ENCODE measurements at places on chromosomes 12 and 14.

GRCh38 chr14:37932008-37932407 is 275.7 kb upstream of the SSTR1 start:
- no peak for DNase-seq

DNA sequence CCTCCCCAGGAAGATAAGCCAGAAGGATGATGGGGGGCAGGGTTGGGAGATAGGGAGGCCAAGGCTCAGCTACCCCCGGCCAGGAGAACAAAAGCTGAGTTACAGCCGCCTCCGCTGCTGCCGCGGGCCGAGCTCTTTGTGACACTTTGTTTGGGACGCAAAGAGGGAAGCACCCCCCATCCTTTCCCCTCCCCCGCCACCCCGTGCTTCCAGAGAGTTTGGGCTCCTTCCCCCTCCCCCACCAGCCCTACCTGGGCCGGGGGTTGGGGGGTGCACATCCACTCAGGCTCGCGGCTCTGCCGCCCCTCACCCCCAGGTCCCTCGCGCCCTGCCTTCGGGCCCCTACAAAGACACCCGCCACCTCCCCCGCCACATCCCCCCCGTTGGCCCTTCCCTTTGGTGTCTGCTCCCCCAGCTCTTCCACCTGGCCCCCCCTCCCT is 799 bp downstream of the ZNF219 start:
- DNase-seq = no peak

- no peak for DNase-seq
Measured at GRCh38 chr14:65110525-65110924, 8.2 kb upstream of the MAX start.

DNA sequence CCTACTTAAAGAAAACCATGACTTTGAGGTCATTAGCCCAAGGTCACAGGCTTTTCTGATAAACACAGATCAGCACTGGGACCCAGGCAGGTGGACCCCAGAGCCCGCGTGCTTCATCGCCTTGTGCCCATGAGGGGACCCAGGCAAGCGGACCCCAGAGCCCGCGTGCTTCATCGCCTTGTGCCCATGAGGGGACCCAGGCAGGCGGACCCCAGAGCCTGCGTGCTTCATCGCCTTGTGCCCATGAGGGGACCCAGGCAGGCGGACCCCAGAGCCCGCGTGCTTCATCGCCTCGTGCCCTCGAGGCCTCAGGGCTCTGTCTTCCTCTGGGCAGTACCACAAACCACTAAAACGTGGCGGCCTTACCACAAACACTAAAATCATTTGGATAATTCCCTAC is 31.7 kb downstream of the STX2 start:
- DNase-seq = no peak

- DNase-seq = no peak
Measured at GRCh38 chr14:29734732-29735131, 192.9 kb downstream of the PRKD1 start.

- DNase-seq = no peak
Measured at GRCh38 chr12:132520421-132521199, 30.7 kb downstream of the FBRSL1 start.

GRCh38 chr12:124675881-124676713 is 108.7 kb upstream of the NCOR2 start:
- DNase-seq = no peak

DNA sequence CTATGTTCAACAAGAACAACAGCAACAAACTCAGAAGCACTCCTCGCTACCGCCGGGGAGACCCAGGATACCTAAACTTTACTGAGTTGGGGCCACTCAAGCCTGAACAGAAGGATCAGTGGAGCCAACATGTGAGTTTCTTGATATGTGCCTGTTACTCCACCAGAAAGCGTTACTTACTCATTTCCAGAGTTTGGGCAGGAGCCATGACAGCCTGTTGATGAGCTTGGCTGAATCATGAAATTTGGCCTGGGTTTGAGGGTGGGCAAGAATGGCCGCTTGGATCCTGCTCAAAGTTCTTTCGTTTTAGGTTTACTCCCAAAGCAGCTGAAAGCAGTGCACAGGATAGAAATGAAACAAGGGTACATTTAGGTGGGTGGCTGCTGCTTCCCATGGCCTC is 12.0 kb upstream of the GALNT6 start:
- no peak for DNase-seq

DNA sequence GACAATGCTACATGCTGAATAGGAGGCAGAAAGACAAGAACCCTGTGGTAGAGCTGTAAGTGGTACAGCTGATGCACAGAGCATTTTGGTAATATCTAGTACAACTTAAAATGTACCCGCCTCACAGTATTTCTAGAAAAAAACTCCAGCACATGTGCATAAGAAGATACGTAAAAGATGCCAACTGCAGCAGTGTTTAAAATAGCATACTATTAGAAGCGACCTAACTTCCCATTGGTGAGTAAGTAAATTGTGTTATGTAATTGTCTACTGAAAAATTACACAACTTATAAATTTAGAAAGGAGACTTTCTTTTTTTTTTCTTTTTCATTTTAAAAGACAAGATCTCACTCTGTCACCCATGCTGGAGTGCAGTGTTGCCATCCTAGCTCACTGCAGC is 114.3 kb upstream of the CAND1 start:
- no peak for DNase-seq

- DNase-seq = no peak
Measured at GRCh38 chr14:91402771-91403600, 14.6 kb downstream of the CCDC88C start.

DNA sequence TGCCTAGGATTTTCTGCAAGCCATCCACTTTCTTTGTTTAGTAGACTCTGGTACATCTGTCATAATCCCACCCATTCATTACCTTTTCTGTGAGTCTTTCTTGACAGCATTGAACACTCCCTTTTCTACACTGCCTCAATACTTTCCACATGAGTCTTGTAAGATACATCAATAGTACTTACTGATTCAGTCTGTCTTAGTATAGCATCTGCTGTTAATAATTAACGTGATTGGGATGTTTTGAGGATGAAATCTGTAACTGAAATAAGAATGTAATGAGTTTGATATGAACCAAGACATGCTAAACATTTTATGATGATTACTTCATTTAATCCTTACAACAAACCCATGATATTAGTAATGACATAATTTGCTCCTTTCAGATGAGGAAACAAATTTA is 196.2 kb upstream of the FOXG1 start:
- no peak for DNase-seq

DNA sequence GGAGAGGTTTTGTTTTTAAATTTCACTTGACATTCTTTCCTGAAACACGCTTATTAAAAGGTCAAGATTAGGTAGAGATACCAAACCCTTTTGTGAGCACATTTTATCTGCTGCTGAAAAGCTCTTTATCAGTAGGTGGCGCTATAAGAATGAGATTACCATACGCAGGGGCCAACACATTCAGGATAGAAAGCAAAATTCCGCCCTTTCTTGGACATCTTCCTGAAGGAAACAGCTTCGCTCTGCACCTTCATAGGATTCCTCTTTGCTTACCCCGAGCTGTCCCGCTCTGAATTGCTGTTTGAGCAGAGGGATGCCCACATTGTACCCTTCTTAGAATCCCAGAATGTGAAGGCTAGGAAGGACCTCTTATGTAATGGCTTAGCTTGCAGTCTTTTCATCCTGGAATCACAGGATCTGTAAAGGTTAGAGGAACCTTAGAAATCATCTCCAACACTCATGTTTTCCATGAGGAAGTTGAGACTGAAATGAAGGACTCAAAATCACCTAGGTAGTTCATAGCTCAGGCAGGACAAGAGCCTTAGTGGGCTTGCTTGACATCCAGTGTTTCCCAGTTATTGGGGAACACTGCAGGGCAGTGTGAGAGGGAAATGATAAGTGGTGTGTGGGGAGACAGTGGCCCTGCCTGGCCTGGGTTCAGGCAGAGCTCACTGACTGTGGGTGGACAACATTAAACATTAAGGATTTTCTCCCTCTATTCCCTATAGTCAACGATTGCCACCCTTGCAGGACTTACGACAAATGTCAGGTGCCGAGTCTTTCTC is 38.7 kb upstream of the CRY1 start:
- DNase-seq = peak; percentile 2

- no peak for DNase-seq
Measured at GRCh38 chr14:83473416-83474235, 1940.0 kb upstream of the SEL1L start.

DNA sequence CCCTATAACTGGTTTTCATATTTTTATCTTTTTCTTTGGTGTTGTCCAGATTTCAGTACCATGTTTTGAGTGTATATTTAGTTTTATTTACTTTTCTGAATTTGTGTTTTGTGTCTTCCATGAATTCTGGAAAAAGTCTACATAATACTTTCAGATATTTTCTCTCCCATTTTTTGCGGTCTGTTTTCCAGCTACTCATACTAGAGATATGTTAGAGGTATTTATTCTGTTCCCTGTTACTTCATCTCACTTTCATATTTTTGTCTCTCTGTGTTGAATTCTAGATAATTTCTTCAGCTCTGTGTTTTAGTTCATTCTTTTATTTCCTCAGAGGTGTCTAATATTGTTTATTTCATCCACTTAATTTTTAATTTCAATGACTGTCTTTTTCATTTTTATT is 74.2 kb downstream of the IFT81 start:
- DNase-seq = no peak

DNA sequence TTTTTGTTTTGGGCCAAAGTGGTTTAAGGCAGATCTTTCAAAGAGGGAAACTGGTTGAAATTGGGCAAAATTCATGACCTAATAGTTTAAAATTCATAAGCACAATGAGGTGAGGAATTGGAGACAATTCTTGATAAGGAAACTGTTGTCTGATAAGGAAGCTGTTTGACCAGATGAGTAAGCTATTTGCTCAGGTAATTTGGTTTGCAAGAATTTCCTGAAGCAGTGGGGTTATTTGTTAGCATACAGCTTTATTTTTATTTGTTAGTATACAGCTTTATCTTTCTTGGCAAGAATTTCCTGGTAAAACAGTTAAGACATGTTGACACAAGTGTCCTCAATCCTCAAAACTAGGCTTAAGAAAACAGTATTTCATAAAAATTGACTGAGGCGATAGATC is 559.0 kb downstream of the GALC start:
- DNase-seq = no peak

- DNase-seq = no peak
Measured at GRCh38 chr12:104063712-104064030, 660 bp upstream of the HCFC2 start.

- no peak for DNase-seq
Measured at GRCh38 chr12:66129934-66130266, 650 bp downstream of the LLPH start.

- DNase-seq = no peak
Measured at GRCh38 chr12:113239811-113240331, 18.6 kb downstream of the TPCN1 start.

GRCh38 chr12:4272424-4273272 is 914 bp upstream of the CCND2 start:
- DNase-seq = peak; percentile 67
